ENCODE measurements at places on chromosomes 6 and 20.

DNA sequence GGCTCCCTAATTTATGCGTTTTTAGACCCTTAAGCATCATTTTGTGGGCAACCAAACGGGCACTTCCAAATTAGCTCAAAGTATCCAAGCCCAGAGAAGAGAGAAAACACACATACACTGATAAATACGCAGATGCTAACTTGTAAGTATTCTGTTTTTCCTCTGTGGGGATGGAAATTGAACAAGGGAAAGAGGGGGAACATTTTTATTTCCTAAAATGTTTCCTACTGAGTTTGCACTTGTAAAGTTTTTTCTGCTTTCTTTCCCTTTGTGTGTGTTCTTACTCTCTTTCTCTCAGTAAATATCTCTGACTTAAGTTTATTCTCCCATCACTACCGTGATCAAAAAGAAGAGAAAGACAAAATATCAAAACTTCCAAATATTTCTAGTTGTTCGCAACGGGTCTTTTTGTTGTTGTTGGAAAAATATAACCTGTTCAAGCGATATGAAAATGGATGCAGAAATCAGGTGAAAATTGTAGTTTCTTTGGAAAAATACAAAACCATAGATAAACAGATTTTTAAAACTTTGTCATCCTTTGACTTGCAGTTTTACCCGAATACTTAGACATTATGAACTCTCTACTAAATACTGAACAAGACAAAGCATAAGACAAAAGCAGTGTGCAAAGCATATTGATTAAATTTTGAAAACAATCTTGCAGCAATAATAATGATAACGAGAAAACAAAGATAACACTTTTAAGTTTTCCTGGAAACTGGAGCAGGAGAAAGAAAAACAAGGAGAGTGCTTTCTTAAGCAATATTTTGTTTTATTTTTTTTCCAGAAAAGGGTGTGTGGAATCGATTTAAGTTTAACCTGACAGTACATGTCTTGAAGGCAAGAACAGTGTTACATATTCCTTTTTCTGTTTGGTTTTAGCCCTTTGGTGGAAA, 1.0 kb upstream of the NKX2-4 start:
- DNase-seq: no peak

DNA sequence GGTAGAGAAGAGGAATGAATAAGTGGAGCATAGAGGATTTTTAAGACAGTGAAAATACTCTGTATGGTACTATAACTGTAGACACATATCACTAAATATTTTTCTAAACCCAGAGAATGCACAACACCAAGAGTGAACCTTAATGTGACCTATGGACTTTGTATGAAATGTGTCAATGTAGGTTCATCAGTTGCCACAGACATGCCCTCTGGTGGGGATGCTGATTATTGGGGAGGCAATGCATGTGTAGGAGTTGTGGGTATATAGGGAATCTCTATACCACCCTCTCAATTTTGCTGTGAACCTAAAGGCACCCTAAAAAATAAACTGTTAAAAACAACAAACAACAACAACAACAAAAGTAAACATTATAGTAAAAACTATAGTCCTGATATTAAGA, 293.7 kb downstream of the RNF144B start:
- DNase-seq: no peak

DNA sequence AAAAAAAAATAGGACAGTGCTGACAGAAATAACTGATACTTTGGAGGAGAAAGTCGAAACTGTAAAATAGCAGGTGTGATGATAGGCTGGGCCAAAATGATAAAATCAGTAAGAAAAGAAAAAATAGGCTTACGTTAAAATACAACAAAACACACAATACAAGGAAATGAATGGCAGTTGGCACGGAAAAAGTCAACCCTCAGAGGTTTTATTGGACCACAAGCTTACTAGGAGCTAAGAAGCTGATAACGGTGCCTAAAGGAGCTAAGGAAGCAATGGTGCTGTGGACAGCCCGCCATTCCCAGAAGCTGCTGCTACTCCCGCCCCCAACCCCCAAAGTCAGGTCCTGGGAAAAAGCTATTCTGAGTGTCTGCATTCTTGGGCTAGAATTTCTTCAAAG, 55.9 kb upstream of the RNF146 start:
- DNase-seq: no peak

- DNase-seq: no peak
These were observed 37.4 kb downstream of the PRKN start for GRCh38 chr6:162690158-162690557.

DNA sequence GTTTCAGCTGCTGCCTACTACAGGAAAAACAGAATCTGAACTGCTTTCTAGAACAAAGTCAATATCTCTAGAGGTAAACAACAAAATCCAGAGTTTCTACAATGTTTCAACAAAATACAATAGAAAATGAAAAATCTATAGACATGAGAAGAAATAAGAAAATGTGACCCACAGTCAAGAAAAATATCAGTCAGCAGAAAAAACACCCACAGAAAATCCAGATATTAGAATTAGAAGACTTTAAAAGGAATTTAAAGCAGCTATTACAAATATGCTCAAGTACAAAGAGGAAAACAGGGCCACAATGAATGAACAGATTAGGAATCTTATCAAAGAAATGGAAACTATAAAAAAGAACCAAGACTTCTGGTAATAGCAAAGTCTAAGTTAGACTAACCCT, 26.4 kb upstream of the ANKRD60 start:
- no peak for DNase-seq

- no peak for DNase-seq
These were observed 116.3 kb downstream of the ERMARD start for GRCh38 chr6:169867751-169868191.

Measured in esophagus muscularis mucosa (tissue), 4 donors.